ENCODE measurements at places on chromosomes 2 and 18. TPM values are rescaled to one million over a fixed set of nuclear protein-coding genes. Genes with fewer than 3 reads are reported as not detected.
A peak's percentile ranks its signal among the peaks of the same experiment; 100 is the strongest.

The PSMA8 gene
- not detected for polyA plus RNA-seq

The PROKR1 gene
- polyA plus RNA-seq: 0.45 TPM

GRCh38 chr18:22223254-22223964 is 54.0 kb downstream of the GATA6 start:
- no peak for DNase-seq

The CAPG gene
- 94.7 TPM for polyA plus RNA-seq

The KIF1A gene
- 7.9 TPM for polyA plus RNA-seq

- DNase-seq: no peak
Measured at GRCh38 chr2:148726228-148726627, 81.7 kb downstream of the EPC2 start.

- DNase-seq: no peak
Measured at GRCh38 chr2:202196727-202197126, 41.7 kb downstream of the SUMO1 start.

DNA sequence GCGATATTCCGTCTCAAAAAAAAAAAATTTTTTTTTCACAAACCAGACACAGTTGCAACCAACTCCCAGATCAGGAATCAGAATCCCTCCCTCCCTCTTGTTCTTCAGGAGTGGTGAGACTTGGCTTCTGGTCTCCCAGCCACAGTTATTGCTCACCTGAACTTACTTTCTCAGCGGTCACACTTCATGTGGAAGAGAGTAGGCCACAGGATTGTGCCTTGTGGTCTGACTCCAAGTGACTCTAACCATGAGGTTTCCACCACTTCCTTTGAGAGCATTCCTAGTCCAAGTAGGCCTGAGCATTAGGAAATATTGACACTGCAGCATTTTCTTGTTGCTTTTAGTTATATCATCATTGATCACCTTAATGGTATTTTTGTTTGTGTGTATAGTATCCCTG is 12.1 kb downstream of the FMNL2 start:
- DNase-seq: no peak

DNA sequence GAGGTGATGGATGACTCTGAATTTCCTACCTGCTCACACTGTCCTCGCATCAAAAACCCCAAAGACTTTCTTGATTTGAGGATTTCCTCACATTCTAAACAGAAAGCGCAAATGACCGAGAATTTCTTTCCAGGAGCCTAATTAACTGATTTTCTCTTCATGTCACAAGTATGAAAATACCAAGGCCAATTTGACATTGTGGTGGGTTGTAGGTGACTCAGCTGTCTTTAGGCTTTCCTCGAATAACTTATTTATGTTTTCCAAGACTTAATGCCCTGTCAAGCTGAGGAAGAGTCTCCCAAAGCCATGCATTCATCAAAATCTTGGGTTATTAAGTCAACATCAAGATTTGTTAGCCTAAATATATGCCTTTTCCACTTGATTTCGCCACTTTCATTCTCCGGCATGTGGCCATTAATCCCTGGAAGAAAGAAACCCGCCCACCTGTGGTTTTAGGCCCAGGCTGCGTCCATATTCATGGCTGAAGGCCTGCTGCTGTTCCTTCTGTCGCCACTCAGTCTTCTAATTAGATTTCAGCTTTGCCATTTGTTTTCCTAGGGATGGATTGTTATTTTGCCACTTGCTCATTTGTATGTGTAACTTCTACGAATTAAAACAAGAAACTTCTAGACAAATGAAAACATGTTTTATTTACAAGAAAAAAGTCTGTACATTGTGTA is 84.9 kb downstream of the ST6GAL2 start:
- DNase-seq: no peak

DNA sequence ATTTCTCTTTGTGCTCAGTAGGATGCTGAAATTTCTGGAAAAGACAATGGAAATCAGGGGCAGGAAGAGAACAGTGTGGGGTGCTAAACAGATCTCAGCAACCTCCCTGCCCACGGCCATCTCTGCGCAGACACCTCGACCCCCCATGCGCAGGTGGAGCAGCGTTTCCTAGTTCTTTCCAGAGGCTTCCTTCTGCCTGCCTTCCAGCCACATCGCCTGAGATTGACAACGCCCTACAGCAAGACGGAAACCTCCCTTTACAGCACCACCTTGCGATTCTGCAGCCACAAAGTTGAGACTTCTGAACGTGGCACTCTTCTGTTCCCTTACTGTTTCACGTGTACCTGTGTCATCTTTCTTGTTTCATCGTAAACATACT is 31.4 kb upstream of the CASP8 start:
- DNase-seq: no peak

- DNase-seq: no peak
Measured at GRCh38 chr2:55556809-55557208, 37.3 kb downstream of the CFAP36 start.

GRCh38 chr18:45009756-45010155 is 329.1 kb downstream of the SETBP1 start:
- no peak for DNase-seq

DNA sequence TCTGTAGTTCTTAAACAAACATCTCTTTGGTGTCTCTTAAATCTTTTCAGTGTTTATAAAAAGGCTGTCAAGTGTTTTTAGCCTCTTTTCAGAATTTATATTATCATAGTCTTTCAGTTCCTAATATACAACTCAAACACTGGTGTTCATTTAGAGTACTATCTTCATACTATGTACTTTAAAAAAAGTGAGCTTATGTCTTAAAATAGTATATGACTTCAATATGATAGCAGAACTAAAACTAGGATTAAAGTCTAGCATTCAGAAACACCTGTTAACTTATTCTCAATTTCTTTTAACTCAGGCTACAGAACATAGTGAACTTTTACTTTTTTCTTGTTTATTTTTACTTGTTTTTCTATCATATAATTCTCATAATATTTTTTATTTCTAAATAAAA is 14.7 kb upstream of the IKZF2 start:
- DNase-seq: no peak

- DNase-seq: no peak
Measured at GRCh38 chr18:47263430-47264307, 12.2 kb upstream of the SKOR2 start.

GRCh38 chr2:130346741-130347066 is 4.0 kb downstream of the IMP4 start:
- no peak for DNase-seq

GRCh38 chr2:20650393-20650876 is 463 bp downstream of the HS1BP3 start:
- no peak for DNase-seq

DNA sequence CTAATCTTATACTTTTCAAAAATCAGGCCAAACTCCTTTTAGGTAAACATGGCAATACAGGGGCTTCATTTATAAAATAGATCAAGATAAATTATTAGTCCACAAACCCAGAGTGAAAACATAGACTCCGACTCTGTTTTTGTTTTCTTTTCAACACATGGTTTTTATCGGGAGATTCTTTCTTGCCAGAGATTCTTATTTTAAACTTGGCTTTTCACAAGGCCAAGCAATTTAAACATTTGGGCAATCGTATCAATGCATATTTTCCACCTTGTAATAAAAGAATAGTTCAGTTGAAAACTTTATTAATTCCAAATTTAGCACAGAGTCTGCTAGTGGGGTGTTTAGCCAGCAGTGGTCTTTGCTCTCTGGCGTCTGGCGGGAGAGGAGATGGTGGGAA is 71.9 kb downstream of the SOX11 start:
- DNase-seq: no peak

GRCh38 chr2:150136401-150136800 is 351.1 kb downstream of the RND3 start:
- no peak for DNase-seq

DNA sequence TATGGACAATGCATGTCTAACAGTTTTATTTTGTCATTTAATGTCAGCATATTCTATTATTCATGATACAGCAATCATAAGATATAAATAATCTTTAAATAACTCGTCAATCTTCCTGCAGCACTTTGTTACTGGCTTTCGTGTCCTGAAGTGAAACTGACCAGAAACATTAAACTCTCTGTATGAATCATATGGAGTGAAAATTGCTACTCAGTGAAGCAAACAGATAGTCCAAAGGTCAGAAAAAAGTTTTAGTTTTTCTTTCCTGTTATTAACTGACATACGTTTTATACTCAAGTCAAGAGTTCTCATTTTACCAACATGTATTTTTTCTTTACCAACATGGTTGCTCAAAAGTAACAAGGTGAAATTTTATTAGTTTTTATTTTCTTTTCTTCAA is 106.8 kb upstream of the GALNT5 start:
- DNase-seq: no peak

DNA sequence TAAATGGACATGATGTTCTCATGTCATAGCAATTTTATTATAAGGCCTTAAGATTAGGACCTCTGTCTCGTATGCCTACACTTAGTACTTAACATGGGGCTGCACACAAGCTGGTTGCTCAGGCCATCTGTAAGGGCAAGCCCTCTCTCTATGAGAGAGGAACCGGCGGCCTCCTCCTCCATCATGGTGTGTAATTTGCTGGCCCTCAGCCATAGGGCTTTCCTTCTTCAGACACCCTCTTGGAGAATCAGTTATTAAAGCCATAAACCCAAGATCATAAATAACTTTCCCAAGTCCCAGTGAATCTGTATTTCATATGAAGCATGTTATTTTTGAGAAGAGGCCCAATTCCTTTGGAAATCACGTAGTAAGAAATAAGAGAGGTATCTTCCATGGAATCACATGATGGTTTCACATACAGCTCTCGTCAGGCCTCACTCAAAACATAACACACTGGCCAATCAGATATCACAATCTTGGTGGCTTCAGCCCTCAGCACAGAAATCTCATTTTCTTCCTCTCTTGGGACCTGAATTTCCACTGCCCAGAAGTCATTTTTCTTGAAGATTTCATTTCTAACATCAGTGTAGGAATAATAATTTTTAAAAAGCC is 92.6 kb downstream of the RDH14 start:
- DNase-seq: no peak

The ALPP gene
- polyA plus RNA-seq: 0.09 TPM

- DNase-seq: peak; percentile 38
Measured at GRCh38 chr18:39692367-39693015, 2126.9 kb upstream of the CELF4 start.

- DNase-seq: no peak
Measured at GRCh38 chr2:20666304-20667150, at the start of gene GDF7. TSS of gene GDF7 (plus strand) at chr2:20667144. CDS start at chr2:20667240, 96 bp downstream.

The GALNT1 gene
- 53.8 TPM for polyA plus RNA-seq

- DNase-seq: no peak
Measured at GRCh38 chr18:48680339-48681250, 141.8 kb downstream of the CTIF start.

DNA sequence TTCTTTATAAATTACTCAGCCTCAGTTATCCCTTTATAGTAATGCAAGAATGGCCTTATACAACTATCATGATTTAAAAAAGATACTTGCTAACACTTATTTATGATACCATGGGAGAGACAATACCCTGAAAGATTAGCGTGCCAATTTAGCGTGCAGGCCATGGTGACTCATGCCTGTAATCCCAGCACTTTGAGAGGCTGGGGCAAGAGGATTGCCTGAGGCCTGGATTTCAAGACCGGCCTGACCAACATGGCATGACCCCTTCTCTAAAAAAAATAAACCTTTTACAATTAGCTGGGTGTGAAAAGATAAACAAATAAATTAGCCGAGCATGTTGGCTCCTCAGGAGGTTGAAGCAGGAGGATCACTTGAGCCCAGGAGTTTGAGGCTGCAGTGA is 493.4 kb upstream of the FSIP2 start:
- DNase-seq: no peak

DNA sequence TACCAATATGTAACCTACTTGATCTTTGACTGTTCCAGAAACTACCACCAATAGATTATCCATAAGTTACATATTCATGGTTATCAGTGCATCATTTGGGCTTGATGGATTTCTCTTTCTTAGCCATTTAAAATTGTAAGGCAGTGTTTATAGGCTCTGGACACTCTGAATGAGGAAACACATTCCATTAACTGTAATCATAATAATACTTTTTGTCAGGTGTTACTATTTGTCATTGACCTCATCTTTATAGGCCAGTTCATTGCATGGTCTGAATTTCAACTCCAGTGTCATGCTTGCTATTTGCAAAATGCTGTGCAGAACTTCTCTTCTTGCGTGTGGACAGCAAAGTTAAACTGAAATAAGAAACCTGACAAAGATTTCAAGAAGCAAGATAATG is 1340.2 kb upstream of the ZEB2 start:
- no peak for DNase-seq

The CNTNAP5 gene
- polyA plus RNA-seq: not detected

The RTKN gene
- 94.5 TPM for polyA plus RNA-seq

GRCh38 chr18:66792466-66792865 is 188.6 kb upstream of the CDH19 start:
- DNase-seq: no peak

GRCh38 chr2:38723173-38723572 is 28.0 kb downstream of the SRSF7 start:
- no peak for DNase-seq

- peak; percentile 65 for DNase-seq
Measured at GRCh38 chr2:48531141-48531648, 1.2 kb downstream of the STON1 start.

DNA sequence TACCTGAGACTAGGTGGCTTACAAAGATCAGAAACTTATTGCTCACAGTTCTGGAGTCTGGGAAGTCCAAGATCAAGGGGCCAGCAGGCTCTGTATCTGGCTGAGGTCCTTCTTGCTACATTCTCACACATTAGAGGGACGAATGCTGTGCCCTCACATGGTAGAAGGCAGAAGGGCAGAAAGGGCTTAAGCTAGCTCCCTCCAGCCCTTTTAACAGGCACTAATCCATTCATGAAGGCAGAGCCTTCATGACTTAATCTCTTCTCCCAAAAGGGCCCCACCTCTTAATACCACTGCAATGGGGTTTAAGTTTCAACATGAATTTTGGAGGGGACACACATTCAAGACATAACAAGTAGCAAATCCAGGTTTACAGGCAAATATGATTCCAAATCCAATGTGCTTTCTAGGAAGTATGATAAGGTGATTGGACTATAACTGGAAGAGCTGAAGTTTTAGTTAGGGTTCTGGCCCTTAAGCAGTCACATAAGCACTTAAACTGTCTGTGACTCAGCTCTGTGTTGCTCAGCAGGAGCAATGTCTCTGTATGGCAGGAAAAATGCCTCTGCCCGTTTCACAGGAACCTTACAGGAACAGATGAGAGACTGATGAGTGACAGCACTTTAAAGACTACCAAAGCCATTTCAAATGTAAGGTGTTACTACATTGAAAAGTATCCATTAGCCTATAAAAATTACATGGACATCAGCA is 119.6 kb upstream of the PTPRM start:
- DNase-seq: no peak

- DNase-seq: no peak
Measured at GRCh38 chr2:15642815-15643500, 51.3 kb downstream of the DDX1 start.

Measured in left renal cortex interstitium (tissue), 4 donors.